Pulmonary artery endothelial cell (primary cell): ENCODE measurements at places on chromosomes 5 and 9. TPM values are rescaled to one million over a fixed set of nuclear protein-coding genes. Genes with fewer than 3 reads are reported as not detected.

The SMIM33 gene
- total RNA-seq: under 0.01 TPM in 1 of 2 replicates, not detected in the other

The GLE1 gene
- total RNA-seq: 16.2 and 31.5 TPM in 2 replicates

The ZNF366 gene
- 0.39 and 0.46 TPM in 2 replicates for total RNA-seq

The SHC3 gene
- total RNA-seq: 6.3 and 10.8 TPM in 2 replicates

The PTTG1 gene
- 88.6 and 175 TPM in 2 replicates for total RNA-seq

The SLC1A1 gene
- total RNA-seq: 17.4 and 24.0 TPM in 2 replicates

The PKN3 gene
- total RNA-seq: 20.6 and 22.1 TPM in 2 replicates

The IL11RA gene
- 6.3 and 6.5 TPM in 2 replicates for total RNA-seq

The CCDC171 gene
- total RNA-seq: 0.86 and 1.1 TPM in 2 replicates
